Body of pancreas (tissue), 4 donors: ENCODE measurements at places on chromosomes 3 and 15. TPM values are rescaled to one million over a fixed set of nuclear protein-coding genes. Genes with fewer than 3 reads are reported as not detected.

DNA sequence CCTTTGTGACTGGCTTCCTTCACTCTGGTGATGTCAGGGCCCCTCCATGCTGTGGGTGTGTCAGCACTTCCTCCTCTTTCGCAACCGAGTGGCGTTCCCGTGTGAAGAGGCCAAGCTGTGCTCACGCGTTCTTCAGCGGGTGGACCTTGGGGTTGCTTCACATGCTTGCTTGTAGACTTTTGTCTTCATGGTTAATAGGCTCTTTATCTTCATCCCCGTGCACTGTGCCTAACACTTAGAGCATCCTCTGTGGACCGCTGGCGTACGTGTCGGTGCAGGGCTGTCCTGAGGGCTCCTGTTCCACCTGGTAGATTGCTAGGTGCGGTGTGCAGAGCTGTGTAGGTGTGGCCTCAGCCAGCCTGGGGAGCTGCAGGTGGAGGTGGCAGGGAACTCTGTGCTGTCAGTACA is 182.3 kb downstream of the OR4M2 start:
- no peak for DNase-seq

- DNase-seq = no peak
Measured at GRCh38 chr15:34161329-34161963, 48.5 kb downstream of the KATNBL1 start.

The UBA3 gene
- total RNA-seq = 47.5 TPM

The ADAMTS9 gene
- total RNA-seq = 54.7 TPM

GRCh38 chr3:190172751-190173150 is 52.1 kb upstream of the P3H2 start:
- no peak for DNase-seq

DNA sequence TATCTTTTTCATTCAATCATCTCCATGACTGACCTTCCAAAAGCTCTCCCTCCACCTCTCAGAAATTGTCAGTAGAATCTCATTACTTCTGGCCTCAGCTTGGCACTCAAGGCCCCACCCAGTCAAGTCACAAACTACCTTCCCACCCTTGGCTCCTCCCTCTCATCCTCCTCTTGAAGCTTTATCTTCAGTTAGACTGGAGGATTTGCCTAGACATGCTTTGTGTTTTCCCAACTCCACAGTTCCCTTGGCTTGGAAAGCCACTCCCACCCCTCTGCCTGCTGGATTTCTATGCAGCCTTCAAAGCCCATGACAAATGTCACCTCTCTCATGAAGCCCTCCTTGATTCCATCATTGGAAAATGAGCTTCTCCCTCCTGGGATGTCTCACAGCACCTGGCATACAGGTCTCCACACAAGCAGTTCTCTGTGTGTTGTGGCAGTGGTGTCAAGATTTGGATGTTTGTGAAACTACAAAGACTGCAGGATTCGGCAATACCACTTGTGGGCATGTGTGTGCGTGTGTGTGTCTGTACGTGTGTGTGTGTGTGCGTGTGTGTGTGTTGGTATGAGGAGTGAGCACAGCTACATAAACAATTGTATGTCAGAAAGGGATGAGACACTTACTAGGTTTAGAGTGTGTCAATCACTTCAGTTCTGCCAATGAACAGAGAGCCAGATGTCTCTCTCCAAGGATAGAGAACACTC is 45.3 kb upstream of the VPS8 start:
- DNase-seq = no peak

The KBTBD13 gene
- not detected for total RNA-seq

DNA sequence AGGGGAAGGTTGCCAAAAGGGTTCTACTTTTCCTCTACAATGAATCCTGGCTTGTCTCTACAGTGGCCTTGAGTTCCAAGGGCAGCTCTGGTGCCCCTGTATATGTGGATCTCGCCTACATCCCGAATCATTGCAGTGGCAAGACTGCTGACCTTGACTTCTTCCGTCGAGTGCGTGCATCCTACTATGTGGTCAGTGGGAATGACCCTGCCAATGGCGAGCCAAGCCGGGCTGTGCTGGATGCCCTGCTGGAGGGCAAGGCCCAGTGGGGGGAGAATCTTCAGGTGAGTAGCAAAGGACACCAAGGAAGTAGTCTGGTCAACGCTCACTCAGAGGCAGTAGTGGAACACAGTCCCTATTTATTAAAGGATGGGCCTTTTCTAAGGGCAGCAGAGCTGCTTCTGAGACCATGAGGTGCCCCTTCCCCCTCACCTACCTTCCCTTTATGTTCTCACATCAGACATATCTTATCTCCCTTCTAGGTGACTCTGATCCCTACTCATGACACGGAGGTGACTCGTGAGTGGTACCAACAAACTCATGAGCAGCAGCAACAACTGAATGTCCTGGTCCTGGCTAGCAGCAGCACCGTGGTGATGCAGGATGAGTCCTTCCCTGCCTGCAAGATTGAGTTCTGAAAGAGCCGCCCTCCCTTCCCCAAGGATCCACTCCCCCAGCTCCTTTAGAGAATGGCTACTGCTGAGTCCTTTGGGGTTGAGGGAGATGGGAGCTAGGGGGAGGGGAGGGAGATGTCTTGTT is 12.4 kb downstream of the MAP1A start:
- no peak for DNase-seq
